ENCODE measurements at places on chromosomes 4 and X. TPM values are rescaled to one million over a fixed set of nuclear protein-coding genes. Genes with fewer than 3 reads are reported as not detected.

Gene PAGE5
- total RNA-seq, result not detected

Gene C4orf36
- total RNA-seq, result 0.64 TPM

Gene RS1
- total RNA-seq, result not detected

Gene ERVMER34-1
- 1.2 TPM for total RNA-seq

Gene IQCM
- not detected for total RNA-seq

Gene PIN4
- 60.9 TPM for total RNA-seq

Gene TLR10
- total RNA-seq, result not detected

Gene SPANXA2
- total RNA-seq, result not detected

Gene RAPGEF2
- total RNA-seq, result 14.7 TPM

Gene IL15
- 8.3 TPM for total RNA-seq

Gene SLC34A2
- 0.03 TPM for total RNA-seq

Gene PLAC1
- total RNA-seq, result 0.80 TPM

Gene SPARCL1
- not detected for total RNA-seq

Gene VSIG1
- total RNA-seq, result 0.31 TPM

Gene RNF150
- 0.29 TPM for total RNA-seq

Gene GLUD2
- total RNA-seq, result 2.9 TPM

Gene HSD17B13
- total RNA-seq, result 0.05 TPM

Gene SPIN4
- total RNA-seq, result 6.3 TPM

Gene TCEAL3
- total RNA-seq, result 17.8 TPM

Gene PNMA6A
- 4.8 TPM for total RNA-seq

Gene RBMXL3
- not detected for total RNA-seq

Gene ELF4
- 34.9 TPM for total RNA-seq

Gene SORBS2
- 0.02 TPM for total RNA-seq

Gene TMSB15C
- 0.31 TPM for total RNA-seq

Gene TMEM128
- total RNA-seq, result 11.6 TPM

Gene F11
- total RNA-seq, result not detected

Gene ACOX3
- 9.8 TPM for total RNA-seq

Gene ESX1
- 0.05 TPM for total RNA-seq

Gene MAGEA2
- total RNA-seq, result 0.07 TPM

Gene SMIM31
- total RNA-seq, result 0.02 TPM

Gene FABP2
- not detected for total RNA-seq

Gene DDX53
- total RNA-seq, result not detected

Gene NWD2
- total RNA-seq, result not detected

Gene NUDT9
- total RNA-seq, result 24.8 TPM

Gene AP1S2
- total RNA-seq, result 19.0 TPM

Gene SFRP2
- not detected for total RNA-seq

Gene WAS
- total RNA-seq, result 0.17 TPM

Gene NPY5R
- not detected for total RNA-seq

Gene CDX4
- not detected for total RNA-seq

Gene PPP2R2C
- 40.4 TPM for total RNA-seq

Gene AFP
- 1.9 TPM for total RNA-seq

Gene CXCL11
- total RNA-seq, result 0.10 TPM

Gene GLRB
- 0.88 TPM for total RNA-seq

Gene FRMD7
- total RNA-seq, result not detected

Gene FGA
- total RNA-seq, result 8.3 TPM

Gene MAGEA8
- not detected for total RNA-seq

Gene DCAF4L1
- 0.11 TPM for total RNA-seq

Gene ADGRG4
- total RNA-seq, result not detected

Gene RBMX2
- 27.9 TPM for total RNA-seq

Gene KIAA0232
- 9.0 TPM for total RNA-seq

Gene CXXC4
- total RNA-seq, result not detected

Gene MBNL3
- not detected for total RNA-seq

Gene LRCH2
- total RNA-seq, result 0.01 TPM

Gene NEXMIF
- total RNA-seq, result 0.23 TPM

Gene P2RY4
- total RNA-seq, result not detected

Gene SPATA4
- total RNA-seq, result 0.07 TPM

Gene ZCCHC12
- total RNA-seq, result not detected

Gene CT45A5
- total RNA-seq, result 0.19 TPM

Measured in A549 treated with DMSO at 1 μM for 4 hours (cell line).